ENCODE measurements at places on chromosomes 4 and X. TPM values are rescaled to one million over a fixed set of nuclear protein-coding genes. Genes with fewer than 3 reads are reported as not detected.
A peak's percentile ranks its signal among the peaks of the same experiment; 100 is the strongest.

SPIN2A gene
- 0.59 TPM for polyA plus RNA-seq

- DNase-seq: peak; percentile 26
These were observed 357.8 kb downstream of the MID1IP1 start for GRCh38 chrX:39158801-39159657.

- DNase-seq: no peak
These were observed 45.3 kb downstream of the RPA4 start for GRCh38 chrX:96929036-96929435.

ZNF674 gene
- 2.0 TPM for polyA plus RNA-seq

GRCh38 chr4:36099509-36099908 lies 144.8 kb downstream of the ARAP2 start:
- no peak for DNase-seq

ARR3 gene
- not detected for polyA plus RNA-seq

- peak; percentile 45 for DNase-seq
These were observed 394 bp downstream of the MED14 start for GRCh38 chrX:40734971-40735324.

GRCh38 chr4:7171191-7171900 lies 21.0 kb upstream of the SORCS2 start:
- DNase-seq: peak; percentile 9

DNA sequence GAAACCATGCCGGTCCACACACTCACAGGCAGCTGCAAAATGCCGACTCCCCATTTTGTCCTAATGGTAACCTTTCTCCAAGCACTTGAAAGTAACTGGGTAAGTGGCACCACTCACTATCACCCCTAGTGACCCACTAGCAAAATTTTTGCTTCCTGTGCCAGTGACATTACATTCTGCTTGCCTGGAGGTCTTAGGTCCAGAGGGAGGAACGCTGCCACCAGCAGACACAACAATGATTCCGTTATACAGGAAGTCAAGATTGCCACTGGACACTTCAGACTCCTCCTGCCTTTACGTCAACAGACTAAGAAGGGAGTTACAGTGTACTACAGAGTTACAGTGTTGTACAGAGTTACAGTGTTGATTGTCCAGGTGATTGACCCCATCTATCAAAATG lies 11.8 kb upstream of the TMEM192 start:
- no peak for DNase-seq

- DNase-seq: no peak
These were observed 33.9 kb upstream of the MAPK10 start for GRCh38 chr4:86393749-86394148.

- no peak for DNase-seq
These were observed 39.5 kb downstream of the ZFYVE28 start for GRCh38 chr4:2378898-2379297.

USP17L13 gene
- polyA plus RNA-seq: not detected

- no peak for DNase-seq
These were observed 76.3 kb downstream of the LCORL start for GRCh38 chr4:17945303-17945702.

- DNase-seq: no peak
These were observed 1360.0 kb downstream of the TECRL start for GRCh38 chr4:63049278-63049677.

- DNase-seq: peak; percentile 21
These were observed 250.4 kb downstream of the PTTG2 start for GRCh38 chr4:38210396-38211114.

GRCh38 chr4:1241466-1241935 lies 7.4 kb downstream of the CTBP1 start:
- no peak for DNase-seq

DNA sequence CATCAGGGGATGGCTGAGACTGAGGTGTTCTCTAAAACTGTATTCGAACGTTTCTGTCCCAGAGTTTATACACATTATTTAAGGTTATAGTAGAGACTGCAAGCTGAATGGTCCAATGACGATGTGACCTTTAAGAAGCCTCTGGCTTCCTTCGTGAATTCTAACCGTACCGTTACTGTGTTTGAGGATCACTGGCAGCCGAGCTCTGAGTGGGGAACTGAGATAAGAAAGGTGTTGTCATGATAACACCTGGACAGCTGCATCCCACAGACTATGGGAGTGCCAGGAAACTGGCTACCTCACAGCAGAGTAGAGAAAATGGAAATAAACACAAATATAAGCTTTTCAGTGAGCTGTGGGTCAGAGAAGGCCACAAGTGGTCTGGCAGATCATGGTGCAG lies 59.0 kb downstream of the HMGB2 start:
- no peak for DNase-seq

- DNase-seq: no peak
These were observed 71.7 kb upstream of the BCOR start for GRCh38 chrX:40169193-40170101.

DNA sequence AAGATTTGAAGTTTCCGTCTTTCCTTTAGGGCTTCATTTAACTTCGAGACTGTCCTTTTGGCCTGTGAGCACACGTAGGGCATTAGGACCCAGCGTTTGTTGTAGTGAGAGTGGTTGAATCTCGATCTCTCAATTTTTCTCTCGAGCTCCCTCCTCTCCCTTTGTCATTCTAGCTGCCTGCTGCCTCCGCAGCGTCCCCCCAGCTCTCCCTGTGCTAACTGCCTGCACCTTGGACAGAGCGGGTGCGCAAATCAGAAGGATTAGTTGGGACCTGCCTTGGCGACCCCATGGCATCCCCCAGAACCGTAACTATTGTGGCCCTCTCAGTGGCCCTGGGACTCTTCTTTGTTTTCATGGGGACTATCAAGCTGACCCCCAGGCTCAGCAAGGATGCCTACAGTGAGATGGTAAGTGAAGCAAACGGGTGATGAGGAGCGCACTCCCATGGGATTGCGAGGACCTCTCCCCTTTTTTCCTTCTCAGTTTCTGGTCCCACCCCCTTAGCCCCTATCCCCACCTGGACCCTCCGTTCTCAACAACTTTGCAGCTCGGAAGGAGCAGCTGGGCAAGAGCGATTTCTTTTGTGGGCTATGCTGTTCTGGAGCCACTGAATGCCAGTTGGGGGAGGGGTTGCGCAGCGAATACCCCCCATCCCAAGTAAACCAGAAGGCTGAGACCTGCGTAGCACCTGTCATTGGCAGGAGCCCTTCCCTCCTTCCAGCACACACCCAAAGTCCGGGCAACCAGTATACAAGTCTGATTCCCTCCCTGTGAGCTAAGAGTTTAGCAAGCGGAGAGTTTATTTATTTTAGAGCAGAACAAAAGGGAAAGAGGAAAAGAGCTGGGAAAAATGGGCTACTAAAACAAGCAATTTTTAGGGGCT lies at the start of gene TMEM35A:
TSS of gene TMEM35A (plus strand) at position 164 of the 883 bp plus-strand sequence. CDS start at position 288, 124 bp downstream.
- DNase-seq: peak; percentile 46

GRCh38 chr4:160318567-160319220 lies 1215.8 kb downstream of the RAPGEF2 start:
- no peak for DNase-seq

DNA sequence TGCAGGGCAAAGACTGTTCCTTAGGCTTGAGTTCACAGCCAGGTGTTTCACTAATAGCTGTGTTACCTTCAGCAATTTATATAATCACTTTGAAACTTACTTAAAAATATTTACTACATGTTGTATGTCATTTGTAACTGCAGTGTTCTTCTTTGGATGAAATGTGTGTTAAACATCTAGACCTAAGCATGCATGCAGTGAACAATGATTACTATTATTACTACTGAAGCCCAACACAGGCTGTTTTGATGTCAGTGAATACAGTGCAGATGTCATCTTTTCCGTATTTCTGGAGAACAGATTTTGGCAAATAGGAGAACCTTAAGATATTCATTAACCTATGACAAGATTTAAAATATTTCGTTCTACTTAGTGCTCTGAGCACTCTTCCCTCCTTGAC lies 101.8 kb upstream of the ANK2 start:
- DNase-seq: no peak

- no peak for DNase-seq
These were observed 18.6 kb downstream of the TBCK start for GRCh38 chr4:106297245-106298035.

SMIM43 gene
- polyA plus RNA-seq: 1.4 TPM

GRCh38 chrX:101410461-101410860 lies 2.4 kb downstream of the HNRNPH2 start:
- peak; percentile 22 for DNase-seq

DNA sequence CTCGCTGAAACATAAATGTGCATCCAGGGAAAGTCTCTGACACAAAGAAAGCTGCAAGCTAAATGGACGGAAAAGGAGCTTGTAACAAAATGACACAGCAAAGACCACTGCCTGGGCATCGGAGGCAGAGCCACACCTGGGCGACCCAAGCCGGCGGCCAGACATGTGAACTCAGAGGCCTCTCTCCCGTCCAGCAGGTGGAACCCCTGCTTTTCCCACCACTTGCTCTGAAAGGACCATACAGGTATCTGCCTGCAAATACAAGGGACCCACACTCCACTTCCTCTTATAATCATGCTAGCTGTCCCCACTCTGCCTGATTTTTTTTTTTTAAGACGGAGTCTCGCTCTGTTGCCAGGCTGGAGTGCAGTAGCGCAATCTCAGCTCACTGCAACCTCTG lies 12.0 kb downstream of the CPLX1 start:
- DNase-seq: no peak

Measured in GM23248 (cell line).